Fibroblast of mammary gland (primary cell): ENCODE measurements at places on chromosomes 7 and 10.

- DNase-seq = no peak
Measured at GRCh38 chr7:97418312-97418711, 300.8 kb downstream of the SDHAF3 start.

DNA sequence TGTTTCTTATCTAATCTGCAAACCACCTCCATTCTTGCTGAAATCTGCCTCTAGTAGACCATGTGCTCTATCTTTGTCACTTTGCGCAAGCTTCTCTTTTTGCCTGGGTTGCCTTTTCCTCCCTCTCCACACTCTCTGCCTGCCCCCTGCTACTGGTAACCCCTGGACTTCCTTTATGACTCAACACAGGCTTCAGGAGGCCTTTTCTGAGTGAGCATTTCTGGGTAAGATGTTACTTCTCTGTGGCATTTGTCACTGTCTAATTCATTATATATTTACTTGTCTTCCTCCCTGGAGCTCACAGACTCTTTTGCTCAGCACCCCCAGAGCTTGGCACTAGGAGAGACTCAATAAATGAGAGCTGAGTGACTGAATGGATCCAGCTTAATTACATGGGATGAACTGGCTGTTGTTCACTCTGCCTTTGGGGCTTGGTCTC is 8.4 kb downstream of the GOLGA7B start:
- peak; percentile 26 for DNase-seq

- peak; percentile 34 for DNase-seq
Measured at GRCh38 chr10:23155169-23155568, 36.9 kb upstream of the PTF1A start.

DNA sequence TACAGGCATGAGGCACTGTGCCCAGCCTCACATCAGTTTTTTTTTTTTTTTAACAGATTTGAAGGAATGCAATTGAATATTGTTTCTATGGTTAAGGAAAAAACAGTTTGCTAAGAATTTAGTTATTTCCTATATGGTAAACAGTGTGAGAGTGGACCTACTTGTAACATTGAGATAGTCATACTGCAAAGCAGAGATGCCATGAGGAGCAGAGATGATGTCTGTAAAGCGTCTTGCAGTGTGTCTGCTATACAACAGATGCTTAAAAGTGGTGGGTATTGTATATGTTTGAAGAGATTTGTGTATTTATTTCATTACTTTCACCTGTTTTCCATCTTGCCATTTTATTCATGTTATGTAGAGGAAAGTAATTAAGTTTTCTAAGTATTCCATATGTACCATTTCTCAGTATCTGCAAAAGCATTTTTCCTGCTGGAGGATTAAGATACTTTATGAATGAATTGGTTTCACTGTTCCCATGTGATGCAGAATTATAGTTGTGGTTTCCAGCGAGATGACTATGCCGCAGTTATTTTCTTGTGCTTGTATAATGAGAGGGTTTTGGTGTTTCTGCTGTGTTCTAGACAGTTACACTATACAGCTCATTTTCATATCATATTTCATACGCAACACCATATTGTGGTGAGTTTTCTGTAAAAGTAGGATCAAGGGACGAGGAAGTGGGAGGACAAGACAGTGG is 26.6 kb downstream of the TET1 start:
- DNase-seq = no peak

DNA sequence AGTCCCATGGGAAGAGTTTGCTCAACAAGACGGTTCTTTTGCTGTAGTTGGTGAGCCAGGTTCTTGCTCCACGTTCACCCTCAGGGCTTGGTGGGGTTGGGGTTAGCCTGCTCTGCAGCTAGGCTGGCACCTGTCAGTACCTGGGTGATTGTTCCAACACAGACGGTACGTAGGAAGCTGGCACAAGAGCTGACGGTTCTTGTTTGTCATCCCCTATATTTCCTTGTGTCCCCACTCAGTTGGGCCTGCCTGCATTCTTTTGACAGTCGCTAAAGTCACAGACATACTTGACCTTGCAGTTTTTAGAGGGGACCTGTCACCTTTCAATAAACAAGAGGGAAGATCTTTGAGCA is 40.2 kb upstream of the SYPL1 start:
- DNase-seq = no peak

- no peak for DNase-seq
Measured at GRCh38 chr10:44198096-44198779, 186.7 kb downstream of the CXCL12 start.

GRCh38 chr10:4260483-4261124 is 475.6 kb upstream of the KLF6 start:
- DNase-seq = peak; percentile 83

DNA sequence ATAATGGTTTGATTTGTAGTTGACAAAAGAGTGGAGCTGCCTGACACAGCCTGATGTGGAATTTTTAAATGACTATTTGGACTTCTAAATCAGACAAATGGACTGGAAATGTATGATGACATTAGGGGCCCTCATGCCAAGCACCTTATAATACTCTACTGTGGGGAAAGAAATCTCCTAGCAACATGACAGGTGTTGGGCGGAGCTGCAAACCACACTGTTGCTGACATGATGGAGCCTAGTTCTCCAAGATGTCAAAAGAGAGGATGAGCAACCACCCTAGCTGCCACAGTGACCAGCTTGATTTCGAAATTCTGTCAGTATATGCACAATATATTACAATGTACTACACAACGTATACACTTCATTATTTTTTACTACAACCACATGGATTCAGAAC is 65.8 kb downstream of the RHOBTB1 start:
- peak; percentile 14 for DNase-seq

DNA sequence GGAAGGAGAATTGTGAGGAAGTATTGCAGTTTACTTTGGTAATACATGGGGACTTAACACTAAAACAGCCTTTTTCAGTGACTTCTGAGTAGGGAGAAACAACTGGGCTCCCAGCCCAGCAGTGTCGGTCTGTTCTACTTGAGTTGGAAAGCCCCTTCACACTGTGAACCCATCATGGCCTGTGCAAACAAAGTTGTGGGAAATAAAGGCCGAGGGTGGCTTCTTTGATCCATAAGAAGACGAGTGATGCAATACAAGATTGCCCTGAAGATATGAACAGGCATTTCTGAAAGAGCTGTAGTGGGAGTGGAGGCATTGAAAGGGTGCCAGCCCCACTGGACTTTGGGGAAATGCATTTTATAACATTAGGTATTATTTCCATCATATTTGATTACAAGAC is 28.3 kb downstream of the C10orf120 start:
- DNase-seq = no peak

- peak; percentile 41 for DNase-seq
Measured at GRCh38 chr7:140621401-140622021, 19.1 kb downstream of the DENND2A start.

DNA sequence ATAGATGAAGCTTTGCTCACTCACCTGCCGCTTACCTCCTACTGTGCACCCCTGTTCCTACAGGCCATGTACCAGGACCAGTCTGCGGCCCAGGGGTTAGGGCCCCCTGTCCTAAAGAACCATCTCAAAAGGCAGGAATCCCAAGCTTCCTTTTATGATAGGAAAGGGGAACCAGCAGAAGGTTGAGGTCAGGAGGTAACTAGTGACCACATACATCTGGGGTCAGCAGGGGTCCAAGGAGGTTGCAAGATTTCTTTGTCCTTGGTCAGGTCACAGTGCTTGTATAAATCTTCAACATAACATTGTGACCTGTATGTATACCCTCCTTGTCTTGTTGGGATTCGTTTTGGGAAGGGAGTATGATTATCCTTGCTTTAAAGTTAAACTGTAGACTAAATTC is 73.8 kb downstream of the OAT start:
- no peak for DNase-seq

GRCh38 chr7:48083114-48083830 is 5.8 kb upstream of the UPP1 start:
- DNase-seq = peak; percentile 74
